ENCODE measurements at places on chromosomes 6 and 20. TPM values are rescaled to one million over a fixed set of nuclear protein-coding genes. Genes with fewer than 3 reads are reported as not detected.

PSMA7 gene
- total RNA-seq: 319 TPM

PNLDC1 gene
- total RNA-seq: not detected

PRICKLE4 gene
- 10.1 TPM for total RNA-seq

GRCh38 chr6:16481697-16482399 lies 243.5 kb downstream of the GMPR start:
- H3K36me3 ChIP-seq: peaks cover 15% of the 10 kb centered on the region
- H3K4me1 ChIP-seq: peaks cover 31% of the 10 kb centered on the region
- DNase-seq: no peak
- no peaks in the 10 kb centered on the region for H3K27me3 ChIP-seq
- no peak overlapping the region for H3K27ac ChIP-seq

- no peak for DNase-seq
- H3K36me3 ChIP-seq: no peaks in the 10 kb centered on the region
- no peak overlapping the region for H3K4me3 ChIP-seq
Observed at GRCh38 chr6:116467096-116467495, 5.9 kb downstream of the CALHM6 start.

DNA sequence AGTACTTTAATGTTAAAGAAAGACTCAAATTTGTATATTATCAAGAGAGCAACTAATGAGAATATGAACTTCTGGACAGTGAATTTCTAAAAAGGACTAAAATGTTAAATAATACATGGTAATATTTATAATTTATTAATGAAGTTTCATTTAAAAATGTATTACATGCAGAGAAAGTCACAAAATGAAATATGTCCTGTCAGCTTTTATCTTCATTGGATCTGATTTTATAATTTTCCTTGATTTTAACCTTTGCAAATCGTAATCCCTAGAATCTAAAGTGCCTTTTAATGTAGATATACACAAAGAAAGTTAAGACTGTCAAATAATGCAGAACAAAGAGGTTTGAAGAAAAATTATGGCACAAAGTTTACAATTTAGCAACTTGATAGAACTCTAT lies 16.4 kb downstream of the ANKEF1 start:
- DNase-seq: no peak
- H3K4me3 ChIP-seq: no peak overlapping the region
- no peaks in the 10 kb centered on the region for H3K36me3 ChIP-seq
- no peaks in the 10 kb centered on the region for H3K4me1 ChIP-seq
- H3K27ac ChIP-seq: no peak overlapping the region
- H3K27me3 ChIP-seq: no peaks in the 10 kb centered on the region

DNA sequence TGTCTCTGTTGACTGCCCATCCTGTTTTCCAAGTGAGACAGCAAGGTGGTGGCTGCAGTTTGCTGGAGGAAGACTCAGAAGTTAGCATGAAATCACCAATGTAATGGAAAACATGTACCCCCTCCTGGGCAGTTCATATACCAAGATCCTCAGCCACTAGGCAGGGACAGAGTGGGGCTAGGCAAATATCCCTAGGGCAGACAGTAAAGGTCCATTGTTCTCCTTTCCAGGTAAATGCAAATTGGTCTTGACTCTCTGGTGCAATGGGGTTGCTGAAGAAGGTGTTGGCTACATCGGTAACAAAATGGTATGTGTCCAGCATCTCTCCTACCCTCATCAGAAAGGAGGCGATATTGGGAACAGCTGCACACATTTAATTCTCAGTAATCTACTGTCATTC lies 233.6 kb upstream of the SOX4 start:
- H3K36me3 ChIP-seq: no peaks in the 10 kb centered on the region
- H3K27ac ChIP-seq: no peak overlapping the region
- H3K4me1 ChIP-seq: no peaks in the 10 kb centered on the region
- H3K27me3 ChIP-seq: no peaks in the 10 kb centered on the region
- no peak for DNase-seq

- no peaks in the 10 kb centered on the region for H3K4me1 ChIP-seq
- H3K27ac ChIP-seq: no peak overlapping the region
- no peaks in the 10 kb centered on the region for H3K27me3 ChIP-seq
- DNase-seq: no peak
- no peak overlapping the region for H3K4me3 ChIP-seq
Observed at GRCh38 chr20:40493549-40493948, 195.5 kb downstream of the MAFB start.

GRCh38 chr6:70363741-70364493 lies 49.4 kb upstream of the FAM135A start:
- H3K27me3 ChIP-seq: no peaks in the 10 kb centered on the region
- H3K4me3 ChIP-seq: no peak overlapping the region
- DNase-seq: no peak
- no peak overlapping the region for H3K27ac ChIP-seq
- H3K36me3 ChIP-seq: no peaks in the 10 kb centered on the region

All from vagina (tissue), 2 donors.